ENCODE measurements at places on chromosomes 7 and 10.

GRCh38 chr10:27745732-27746396 lies at the start of gene MKX:
TSS of gene MKX (minus strand) at chr10:27745819. CDS start at chr10:27743415, 2,404 bp downstream.
- DNase-seq, result no peak

- DNase-seq, result no peak
Measured at GRCh38 chr10:59577984-59578383, 131.7 kb downstream of the SLC16A9 start.

DNA sequence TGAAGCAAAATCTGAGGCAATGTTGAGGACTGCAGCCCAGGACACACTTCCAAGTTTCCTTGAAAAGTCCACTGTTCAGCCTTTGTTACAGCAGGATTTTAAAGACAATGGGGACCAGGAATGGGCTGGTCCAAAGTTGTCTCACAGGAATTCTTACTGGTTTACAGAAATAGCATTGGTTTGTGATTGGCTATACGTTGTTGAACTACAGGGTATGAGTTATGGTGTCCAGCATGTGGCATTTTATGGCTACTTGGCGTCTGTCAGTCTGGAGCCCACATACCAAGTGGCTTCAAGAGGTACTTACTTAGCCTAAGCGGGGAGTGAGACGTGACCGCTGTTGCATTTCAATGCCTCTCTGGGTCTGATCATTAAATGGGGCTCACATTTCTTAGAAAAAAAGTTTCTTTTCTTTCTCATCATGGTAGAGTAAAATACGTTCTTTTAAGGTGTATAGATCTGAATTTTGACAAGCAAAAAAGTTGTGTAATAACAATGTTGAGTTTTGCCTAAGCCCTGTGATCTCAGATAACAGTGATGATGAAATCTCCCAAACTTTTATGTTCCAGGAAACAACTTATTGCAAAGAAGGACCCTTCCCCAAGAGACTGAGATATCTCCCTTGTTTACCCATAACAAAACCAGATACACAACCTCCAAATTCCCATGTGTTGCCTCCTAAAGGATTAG lies 100.0 kb upstream of the TRIM24 start:
- DNase-seq, result no peak

DNA sequence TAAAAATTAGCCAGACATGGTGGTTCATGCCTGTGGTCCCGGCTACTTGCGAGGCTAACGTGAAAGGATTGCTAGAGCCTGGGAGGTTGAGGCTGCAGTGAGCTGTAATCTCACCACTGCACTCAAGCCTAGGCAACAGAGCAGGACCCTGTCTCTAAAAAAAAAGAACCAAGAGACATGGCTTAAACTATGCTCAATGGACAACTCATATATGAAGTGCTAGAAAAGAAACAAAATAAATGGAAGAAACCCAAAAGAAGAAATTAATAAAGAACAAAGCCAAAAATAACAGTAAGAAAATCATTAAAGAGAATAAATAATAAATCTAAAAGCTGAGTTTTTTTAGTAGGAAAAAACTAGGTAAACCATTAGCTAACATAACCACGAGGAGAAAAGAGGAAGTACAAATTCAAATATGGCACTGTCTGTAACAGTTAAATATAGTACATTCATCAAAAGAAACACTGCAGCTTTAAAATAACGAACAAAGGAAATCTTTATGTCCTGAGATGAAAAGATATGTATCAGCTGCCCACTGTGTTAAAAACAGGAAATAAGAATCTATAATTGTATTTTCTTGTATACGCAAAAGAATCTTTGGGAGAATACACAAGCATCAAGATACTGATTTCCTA lies 48.7 kb downstream of the UPF2 start:
- no peak for DNase-seq

GRCh38 chr10:71220689-71221540 lies 8.5 kb downstream of the UNC5B start:
- no peak for DNase-seq

GRCh38 chr7:16916105-16916639 lies 34.4 kb upstream of the AGR3 start:
- DNase-seq, result no peak

DNA sequence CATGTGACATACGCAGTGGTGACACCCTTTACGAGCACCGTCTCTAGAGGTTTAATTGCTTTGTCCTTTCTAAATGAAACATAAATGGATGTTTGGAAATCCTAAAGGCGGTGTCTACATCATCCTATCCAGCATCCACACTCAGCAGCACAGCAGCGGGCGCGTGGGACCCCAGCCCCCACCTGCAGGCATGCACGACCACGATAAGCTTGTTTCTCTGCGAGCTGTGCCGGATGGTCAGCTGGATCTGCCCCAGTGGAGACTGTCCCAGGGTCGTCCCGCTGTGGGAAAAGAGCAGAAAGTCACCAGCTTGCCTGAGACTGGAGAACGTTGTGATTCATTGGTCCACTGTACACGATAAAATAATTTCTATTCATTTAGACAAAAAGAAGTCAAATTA lies 34.2 kb upstream of the NCAPG2 start:
- no peak for DNase-seq

DNA sequence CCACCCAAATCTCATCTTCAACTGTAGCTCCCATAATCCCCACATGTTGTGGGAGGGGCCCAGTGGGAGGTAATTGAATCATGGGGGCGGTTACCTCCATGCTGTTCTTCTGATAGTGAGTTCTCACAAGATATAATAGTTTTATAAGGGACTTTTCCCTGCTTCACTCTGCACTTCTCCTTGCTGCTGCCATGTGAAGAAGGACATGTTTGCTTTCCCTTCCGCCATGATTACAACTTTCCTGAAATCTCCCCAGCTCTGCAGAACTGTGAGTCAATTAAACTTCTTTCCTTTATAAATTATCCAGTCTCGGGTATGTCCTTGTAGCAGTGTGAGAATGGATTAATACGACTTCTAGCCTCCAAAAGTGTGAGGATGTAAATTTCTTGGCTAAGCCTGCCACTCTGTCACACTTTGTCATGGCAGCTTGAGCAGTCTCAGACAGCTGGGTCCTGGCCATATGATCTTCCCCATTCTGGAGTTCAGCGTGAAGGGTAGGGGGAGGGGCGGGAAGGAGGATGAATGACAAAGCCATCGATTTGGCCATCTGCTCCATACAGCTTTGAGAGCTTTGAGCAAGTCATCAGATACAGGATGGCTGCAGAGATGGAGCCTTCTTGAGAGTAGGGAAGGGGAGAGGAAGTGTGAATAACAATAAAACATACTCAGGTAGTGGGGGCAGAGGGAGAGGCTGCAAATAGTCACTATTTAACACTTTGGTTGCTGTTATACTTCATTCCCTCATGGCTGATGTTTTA lies 19.1 kb upstream of the INPP5F start:
- no peak for DNase-seq

DNA sequence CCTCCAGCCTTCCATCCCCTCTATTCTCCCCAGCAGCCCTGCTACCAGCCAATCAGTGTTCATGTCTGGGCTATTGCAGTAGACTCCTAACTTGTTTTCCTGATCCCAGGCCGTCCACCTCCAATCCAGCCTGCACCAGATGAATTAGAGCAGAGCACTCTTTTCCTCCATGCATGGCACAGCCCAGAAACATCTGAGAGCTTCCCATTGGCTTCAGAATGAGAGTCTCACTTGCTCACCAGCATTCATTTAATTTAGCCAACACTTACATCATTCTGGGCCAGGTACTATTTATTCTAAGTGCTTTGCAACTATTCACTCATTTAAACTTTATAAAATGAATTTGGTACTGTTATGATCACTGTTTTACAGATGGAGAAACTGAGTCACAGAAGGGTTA lies 51.4 kb upstream of the DUSP5 start:
- DNase-seq, result no peak

DNA sequence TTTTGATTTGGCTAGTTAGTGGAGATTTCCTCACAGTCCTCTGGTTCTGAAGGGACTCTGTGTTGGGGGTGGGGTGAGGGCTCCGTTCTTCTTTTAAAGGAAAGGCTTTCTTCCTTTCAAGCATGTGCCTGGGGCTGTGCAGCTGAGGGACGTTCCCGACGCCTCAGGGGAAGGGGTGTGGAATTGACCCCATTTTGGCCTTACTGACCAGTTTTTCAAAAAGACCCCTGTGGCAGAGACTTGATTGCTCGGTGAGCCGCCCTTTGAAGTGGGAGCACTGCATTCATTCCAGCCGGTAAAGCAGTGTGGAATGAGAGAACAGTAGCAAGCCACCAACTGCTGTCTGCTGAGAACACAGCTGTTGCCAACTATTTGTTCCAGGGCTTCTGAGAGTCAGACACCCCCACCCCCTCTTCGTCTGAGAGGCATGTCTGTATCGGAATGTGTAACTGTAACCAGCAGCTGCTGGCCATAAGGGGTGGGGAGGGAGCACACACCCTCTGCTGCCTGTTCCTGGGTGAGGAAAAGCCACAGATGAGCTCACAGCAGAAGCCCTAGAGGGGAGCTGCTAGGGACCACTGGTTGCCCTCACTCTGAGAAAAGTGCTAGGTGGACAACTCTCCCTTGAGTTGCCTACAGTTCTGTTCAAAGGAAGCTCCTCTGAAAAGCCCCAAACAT lies 33.2 kb downstream of the WBP1L start:
- no peak for DNase-seq

- no peak for DNase-seq
Measured at GRCh38 chr10:66656499-66656898, 269.3 kb upstream of the LRRTM3 start.

DNA sequence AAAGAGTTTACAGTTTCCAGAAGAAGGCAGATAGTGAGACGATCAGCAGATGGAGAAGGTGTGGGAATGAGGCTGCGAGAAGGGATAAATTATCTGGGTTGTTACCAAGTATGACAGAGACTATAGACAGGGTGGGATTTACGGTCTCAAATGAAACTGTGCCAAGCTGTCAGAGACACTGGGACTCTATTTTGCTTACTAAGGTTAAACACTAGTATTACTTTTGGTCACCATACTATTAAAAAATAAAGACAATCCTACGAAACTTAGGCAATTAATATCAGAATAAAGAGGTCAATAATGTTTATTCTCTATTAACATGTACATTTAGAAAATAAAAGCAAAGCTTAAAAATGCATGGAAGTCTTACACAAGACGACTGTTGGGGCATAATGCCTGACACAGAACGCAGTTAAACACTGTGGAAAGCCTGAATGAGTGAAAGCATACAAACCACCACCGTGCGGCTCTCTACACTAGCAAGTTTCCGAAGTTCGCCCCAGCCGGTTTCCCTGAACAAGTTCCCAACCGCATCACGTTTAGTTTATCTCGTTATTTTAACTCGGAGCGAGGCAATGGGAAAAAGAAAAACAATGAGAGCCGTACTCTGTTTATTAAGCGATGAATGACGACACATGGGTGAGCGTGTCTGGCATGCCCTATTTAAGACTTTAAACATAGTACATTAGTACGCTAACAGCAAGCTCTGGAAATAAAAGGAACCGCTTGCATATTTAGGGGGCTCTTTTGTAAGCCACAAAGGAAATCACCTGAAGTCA lies 909 bp upstream of the CC2D2B start:
- DNase-seq, result peak; percentile 21

- DNase-seq, result no peak
Measured at GRCh38 chr7:132511387-132511786, 64.9 kb downstream of the PLXNA4 start.

GRCh38 chr10:49620841-49621378 lies 7.1 kb downstream of the CHAT start:
- DNase-seq, result no peak

DNA sequence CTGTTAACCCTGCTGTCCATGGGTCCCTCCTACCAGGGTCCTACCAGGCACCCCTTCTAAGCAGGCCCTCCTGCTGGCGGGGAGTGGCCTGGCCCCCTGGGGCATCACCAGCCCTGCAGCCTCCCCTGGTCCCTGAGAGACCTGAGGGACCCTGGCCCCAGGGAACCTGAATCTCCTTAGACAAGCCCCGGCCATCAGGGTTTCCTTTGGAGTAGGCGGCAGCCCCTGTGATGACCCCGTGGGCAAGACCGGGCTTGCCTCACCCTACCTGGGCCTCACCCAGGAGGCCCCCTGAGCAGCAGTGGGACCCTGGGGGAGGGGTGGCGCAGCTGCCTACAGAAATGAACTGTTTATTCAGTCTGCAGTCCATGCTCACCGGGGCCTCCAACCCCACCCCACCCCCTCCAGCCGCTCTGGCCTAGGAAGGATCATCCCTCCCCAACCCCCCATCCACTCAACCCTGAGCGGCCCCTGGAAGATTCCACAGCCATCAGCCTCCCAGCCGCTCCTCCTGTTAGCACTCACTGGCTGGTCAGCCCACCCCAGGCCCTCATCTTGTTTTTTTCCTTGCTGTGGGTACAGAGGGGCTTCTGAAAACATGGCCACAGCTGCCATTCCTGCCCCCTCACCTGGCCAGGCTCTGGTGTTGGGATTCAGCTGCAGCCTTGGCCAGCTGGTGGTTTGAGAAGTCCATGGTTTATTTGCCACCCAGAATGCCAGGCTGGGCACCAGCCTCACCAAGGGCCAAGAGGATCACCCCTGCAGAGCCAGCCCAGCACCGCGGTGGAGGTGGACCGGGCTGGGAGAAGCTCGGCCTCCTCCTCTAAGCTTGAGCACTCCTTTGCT lies 34.8 kb upstream of the CHST15 start:
- no peak for DNase-seq

DNA sequence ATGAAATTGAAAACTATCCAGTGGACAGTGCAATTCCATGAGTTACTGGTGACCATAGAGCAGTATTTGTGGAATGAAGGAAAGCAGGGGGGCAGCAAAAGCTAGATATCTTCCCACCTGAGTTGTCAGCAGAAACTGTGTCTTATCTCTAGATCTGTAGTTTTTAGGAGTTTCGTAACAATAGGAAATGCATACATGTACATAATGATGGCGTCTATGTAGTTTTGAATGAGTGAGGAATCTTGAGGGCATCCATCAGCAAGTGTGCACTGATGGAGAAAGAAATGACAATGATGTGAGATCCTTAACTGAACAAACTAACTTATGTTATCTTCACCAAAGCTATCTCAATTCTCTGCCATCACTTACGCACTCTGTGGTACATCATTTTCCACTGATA lies 114.5 kb downstream of the LRRC4 start:
- no peak for DNase-seq

DNA sequence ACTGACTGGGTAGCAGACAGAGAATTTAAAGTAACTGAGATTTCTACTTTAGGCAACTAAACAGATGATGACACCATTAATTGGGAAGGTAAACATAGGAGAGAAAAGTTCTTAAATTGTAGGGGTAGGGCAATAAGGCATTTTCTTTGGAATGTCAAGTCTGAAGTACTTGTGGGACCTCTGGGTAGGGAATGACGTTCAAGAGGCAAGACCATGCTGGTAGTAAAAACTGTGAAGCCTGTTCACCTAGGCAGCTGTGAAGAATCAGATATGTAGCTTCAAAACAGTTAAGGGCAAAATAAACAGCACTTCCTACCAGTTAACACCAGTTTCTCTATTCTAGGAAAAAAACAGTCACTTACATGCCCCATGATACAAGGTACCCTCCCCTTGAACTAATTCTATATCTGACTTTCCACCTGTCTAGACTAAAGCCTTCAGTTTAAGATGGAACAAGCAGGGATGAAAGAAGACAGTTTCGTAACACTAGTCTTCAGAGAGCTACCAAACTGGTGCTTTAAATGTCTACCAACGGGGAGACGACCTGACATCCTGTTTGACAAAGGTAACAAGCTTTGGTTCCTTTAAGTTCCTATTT lies 63.1 kb upstream of the KCNIP2 start:
- DNase-seq, result no peak

GRCh38 chr7:130946114-130946513 lies 212.1 kb upstream of the KLF14 start:
- DNase-seq, result no peak

Measured in stimulated activated CD8-positive, alpha-beta memory T cell treated with anti-CD3 and anti-CD28 coated beads, Interleukin-2, amount 100 ng/mL, for 48 hours (primary cell).